ENCODE measurements at places on chromosomes 1 and 21.
A peak's percentile ranks its signal among the peaks of the same experiment; 100 is the strongest.

DNA sequence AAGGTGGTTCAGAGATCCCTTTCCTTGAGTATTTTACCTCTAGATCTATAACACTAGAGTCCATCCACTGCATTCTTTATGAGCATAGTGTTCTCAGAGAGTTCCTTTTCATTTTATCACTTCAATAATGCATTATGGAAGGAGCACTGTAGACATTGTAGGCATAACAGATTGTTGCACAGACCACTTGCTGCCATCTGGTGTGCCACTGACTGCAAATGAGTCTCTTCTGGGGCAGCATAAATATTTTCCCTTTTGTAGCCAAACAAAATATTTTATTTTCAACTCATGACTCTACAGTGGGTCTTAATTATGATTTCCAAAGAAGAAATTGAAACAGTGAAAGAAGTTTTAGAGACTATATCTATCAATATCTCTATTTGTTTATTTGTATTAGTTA is 290.4 kb downstream of the OLFM3 start:
- DNase-seq, result no peak

GRCh38 chr1:107138767-107139445 is 1.9 kb upstream of the NTNG1 start:
- DNase-seq, result no peak

DNA sequence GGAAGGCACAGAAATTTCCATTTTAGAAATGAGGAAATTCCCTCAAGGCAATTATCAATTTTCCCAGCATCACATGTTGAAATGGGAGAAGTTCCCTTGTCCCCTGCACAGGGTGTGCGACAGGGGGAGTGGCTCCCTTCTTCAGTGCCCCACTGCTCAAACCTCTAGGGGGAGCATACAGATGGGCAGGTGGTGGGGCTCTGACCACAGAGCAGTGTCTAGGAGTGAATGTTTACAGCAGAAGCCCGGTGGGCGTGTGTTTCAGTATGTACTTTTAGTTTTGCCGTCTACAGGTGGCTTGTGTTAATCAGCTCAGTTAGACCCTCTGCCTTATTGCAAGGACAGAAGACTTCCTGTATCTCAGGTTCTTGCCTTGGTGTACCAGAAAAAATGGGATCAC is 493.7 kb upstream of the PLXNA2 start:
- no peak for DNase-seq

- DNase-seq, result peak; percentile 57
These were observed 5.0 kb downstream of the MTR start for GRCh38 chr1:236800002-236800620.

DNA sequence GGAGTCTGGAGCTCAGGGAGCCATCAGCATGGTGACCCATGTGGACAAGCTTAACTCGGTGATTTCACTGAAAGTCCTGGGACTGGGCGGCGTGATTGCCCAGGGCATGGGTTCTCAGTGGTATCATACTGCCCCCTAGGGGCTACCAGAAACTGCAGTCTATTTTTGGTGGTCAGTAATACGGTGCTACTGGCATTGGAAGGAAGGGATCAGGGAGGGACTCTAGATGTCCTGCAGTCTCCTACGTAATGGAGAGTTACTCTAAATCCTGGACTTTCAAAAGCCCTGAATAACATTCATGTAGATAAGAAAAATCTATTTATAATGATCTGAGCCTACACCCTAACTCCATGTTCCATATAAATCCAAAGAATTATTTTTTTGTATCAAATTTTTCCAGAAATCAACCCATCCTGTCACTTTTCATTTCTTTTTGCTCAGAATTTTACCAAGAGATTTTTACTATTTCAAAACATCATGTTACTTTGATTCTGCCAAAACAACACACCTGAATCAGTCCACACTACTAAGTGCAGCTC is 37.3 kb downstream of the PABPC4 start:
- peak; percentile 65 for DNase-seq

DNA sequence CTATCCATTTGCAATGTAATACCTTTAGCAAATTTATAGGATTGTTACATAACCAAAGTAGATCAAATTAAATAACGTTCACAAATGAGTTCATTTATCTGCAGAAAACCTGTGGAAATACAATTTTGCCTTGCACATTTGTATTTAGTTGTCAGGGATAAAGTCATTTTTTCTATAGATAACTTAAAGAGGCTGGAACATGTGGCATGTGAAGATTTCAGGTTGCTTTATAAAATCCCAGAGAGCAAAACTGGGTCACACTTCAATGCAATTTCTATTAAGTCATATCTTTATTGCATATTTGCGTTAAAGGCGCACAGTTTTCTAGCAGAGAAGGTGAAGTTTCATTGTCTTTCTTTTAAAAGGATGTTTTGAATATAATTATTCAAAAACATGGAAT is 342.4 kb downstream of the USP25 start:
- no peak for DNase-seq

GRCh38 chr1:110135246-110135645 is 15.0 kb upstream of the SLC6A17 start:
- DNase-seq, result no peak

DNA sequence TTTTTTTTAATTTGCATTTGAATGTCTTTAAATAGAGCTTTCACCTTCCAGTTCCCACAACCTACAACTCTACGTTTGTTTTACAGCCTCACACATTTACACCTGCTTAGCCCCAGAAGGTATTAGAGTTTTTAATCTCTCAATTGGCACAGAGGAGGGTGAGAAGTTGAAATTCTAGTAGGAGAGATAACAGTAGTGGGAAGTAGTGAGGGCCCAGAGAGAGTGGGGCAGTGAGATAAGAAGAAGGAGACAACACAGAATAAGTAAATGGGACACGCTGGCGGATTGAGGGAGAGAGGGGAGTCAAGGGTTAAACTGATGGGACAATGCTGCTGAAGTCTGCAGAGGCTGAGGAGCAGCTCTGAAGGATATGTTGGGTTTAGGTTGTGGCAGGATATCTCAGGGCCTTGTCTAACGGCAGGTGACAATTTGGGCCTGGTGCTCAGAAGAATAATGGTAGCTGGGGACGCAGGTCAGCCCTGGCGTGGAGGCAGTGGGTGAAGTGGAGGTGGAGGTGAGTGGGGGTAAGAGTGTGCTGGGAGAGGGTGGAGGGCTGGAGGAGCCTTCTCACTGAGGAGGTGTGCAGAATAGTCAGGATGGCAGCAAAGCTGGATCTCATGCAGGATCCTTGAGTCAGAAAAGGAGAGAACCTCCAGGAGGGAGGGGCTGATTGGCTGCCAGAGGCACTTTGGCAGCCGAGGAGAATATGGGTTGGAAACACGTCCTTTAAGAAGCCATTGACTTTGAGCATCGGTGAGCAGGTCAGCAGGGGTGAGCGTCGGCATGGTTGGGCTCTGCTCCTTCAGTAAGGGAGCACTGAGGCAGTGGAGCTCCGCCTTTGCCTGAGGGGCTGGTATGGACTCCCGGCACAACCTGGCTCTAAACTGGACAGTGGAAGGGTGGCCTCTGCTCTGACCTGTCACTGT is 72.9 kb downstream of the SYT6 start:
- DNase-seq, result no peak

- no peak for DNase-seq
These were observed 200.0 kb downstream of the TTLL7 start for GRCh38 chr1:83798965-83799364.

DNA sequence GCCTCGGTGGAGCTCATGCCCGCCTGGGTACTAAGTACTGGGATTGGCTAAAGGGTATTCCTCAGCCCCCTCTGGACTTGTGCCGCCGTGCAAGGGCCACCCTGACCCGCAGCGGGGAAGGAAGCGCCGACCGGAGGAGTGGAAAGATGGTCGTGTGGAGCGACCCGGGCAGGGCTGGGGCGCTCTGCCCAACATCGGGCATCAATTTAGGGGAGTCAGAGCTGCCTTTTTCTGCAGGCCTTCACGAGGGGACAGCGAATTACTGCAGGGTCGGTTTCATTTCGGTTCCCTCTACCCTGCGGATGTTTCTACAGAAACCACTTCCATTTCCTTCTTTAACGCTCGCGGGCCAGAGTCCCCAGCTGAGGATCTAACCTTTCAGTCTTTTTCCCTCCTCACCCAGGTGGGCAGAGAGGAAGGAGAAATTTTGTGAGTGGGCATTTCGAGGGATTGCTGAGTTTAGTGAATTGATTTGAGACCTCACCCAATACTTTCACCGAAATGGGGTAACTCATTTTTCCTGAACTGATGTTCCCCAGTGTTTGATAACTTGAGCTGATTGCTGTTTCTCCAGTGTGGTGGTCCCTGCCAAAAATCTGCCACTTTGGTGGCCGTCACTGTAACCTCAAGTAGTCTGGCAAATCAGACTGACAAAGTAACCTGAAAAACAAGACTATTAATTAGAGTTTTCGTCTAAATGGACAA is 1.1 kb downstream of the TOR1AIP1 start:
- peak; percentile 60 for DNase-seq

- no peak for DNase-seq
These were observed 75.2 kb upstream of the ZC3H12A start for GRCh38 chr1:37399205-37399604.

DNA sequence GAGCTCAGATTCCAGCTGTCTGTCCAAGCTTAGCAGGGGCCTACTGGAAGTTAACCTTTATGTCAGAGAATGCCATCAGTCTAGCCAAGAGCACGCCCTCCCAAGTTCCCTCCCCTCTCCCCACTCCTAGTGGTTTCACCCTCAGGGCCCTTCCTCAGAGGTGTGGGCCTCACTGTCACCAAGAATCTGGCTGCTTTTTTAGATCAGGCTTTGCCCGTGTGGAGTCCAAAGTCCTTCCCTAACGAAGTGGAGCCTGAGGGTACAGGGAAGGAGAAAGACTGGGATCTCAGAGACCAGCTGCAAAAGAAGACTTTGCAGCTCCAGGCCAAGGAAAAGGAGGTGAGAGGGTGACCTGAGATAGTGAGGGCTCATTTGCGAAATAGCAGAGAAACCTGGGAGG is 4.1 kb downstream of the C1orf74 start:
- no peak for DNase-seq

DNA sequence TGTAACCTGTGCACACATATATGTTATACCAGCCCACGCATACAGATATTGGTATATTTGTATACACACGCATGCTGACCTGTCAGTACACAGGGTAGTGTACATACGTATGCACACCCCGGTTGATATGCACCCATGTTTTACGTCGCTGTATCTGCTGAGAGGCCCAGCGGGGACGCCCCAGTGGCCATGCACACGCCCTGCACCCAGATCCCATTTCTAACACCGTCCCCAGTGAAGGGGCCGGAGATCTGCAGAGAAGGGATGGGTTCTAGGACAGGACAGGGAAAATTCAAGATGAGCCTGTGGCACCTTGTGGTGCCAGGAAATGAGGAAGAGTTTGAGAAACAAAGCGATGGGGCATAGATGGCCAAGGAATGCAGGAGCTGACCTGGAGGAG is 57.2 kb upstream of the TTC34 start:
- no peak for DNase-seq

DNA sequence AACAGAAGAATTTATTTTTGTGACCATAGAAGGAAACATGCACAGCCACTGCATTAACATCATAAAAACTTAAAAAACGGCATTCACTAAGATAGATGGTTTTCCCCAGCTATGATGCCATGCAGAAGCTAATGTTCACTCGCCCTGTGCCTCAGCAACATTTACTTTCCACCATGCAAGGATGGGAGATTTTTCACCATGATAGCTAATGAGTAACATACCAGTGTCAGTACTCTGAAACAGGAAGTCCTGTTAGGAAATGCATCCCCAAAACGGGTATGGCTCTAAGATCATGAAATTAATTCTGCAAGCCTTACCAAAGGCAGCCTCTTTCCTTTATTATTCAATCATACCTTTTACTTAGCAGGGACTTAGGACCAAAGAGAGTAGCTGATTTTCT is 17.5 kb upstream of the VAMP3 start:
- no peak for DNase-seq

- DNase-seq, result no peak
These were observed 93.1 kb downstream of the MRPS6 start for GRCh38 chr21:34166468-34166867.

GRCh38 chr1:159835862-159836525 is 9.3 kb downstream of the SLAMF8 start:
- DNase-seq, result no peak

DNA sequence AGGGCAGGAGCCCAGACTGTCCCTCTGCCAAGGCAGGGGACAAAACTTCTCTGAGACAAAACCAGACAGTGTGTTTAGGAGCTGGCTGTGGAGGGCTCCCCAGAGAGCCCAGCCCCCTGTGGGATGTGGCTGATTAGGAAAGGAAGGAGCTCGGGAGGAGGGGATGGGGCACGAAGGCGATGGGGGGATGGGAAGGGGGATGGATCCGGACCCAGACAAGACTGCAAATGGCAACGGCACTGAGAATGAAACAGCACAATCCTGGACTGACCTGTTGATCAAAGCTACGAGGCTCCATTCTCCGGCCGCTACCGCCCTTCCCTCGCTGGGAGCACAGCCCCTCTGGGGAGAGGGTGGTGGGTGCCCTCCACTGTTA is 33.1 kb downstream of the FOXO6 start:
- no peak for DNase-seq

GRCh38 chr1:167043752-167044488 is 46.3 kb downstream of the GPA33 start:
- peak; percentile 77 for DNase-seq

DNA sequence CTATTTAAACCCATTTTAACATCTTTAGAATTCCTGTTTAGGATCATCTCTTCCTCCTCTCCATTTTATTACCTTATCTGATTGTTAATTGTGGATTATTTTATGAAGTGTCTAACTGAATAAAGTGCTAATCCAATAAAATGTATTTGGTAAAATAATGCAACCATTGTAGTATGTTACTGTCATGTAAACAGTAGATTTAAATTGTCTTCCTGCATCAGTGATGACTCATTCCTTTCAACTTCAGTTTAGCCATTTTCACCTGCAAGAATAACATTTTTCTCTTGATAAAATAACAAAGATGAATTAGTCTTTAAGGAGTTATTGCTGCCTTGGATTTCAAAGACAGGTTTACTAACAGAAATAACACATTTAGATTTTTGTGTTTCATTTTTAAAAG is 5.4 kb downstream of the PPP2R5A start:
- no peak for DNase-seq

- no peak for DNase-seq
These were observed 15.0 kb upstream of the IFNGR2 start for GRCh38 chr21:33388188-33388587.

- no peak for DNase-seq
These were observed 181.1 kb downstream of the DYRK1A start for GRCh38 chr21:37547615-37548200.

- DNase-seq, result no peak
These were observed 7.2 kb downstream of the C1orf115 start for GRCh38 chr1:220697326-220697725.

All from activated CD4-positive, alpha-beta T cell treated with anti-CD3 and anti-CD28 coated beads, Interleukin-10, Interleukin-2, amounts not matched to agents 100 ng/mL and 50 ng/mL, durations not matched to agents 16 hours and 8 hours (primary cell).